Liver (tissue), 10 donors: ENCODE measurements at places on chromosomes 12 and 14. TPM values are rescaled to one million over a fixed set of nuclear protein-coding genes. Genes with fewer than 3 reads are reported as not detected.

DNA sequence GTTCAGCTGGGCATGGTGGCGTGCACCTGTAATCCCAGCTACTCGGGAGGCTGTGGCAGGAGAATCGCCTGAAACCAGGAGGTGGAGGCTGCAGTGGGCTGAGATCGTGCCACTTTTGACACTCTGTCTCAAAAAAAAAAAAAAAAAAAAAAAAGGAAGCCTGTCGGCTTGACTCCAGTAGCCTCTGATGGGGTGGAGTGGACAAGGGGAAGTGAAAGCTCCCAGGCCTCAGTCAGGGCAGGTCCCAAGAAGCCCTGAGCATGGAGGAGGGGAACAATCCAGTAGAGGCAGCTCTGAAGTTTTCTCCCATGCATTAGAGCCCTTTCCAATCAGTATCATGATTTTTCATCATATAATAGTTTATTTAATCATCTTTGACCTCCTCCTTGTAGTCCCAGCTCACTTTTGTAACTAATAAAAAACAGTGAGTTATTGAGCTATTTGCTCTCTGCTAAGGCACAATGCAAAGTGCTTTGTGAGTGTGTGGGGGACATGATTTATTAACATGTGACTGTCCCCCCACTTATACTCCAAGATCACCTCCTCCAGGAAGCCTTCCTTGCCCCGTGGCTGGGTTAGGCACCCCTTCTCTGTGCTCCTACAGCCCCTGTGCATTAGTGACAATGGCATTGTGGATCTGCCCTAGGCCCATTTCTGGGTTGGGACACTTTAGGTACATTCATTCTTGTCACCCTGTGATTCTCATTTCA, 4.7 kb upstream of the SSH1 start:
- DNase-seq = no peak

- no peak for DNase-seq
Observed at GRCh38 chr12:65355461-65355860, 77.0 kb downstream of the MSRB3 start.

DNA sequence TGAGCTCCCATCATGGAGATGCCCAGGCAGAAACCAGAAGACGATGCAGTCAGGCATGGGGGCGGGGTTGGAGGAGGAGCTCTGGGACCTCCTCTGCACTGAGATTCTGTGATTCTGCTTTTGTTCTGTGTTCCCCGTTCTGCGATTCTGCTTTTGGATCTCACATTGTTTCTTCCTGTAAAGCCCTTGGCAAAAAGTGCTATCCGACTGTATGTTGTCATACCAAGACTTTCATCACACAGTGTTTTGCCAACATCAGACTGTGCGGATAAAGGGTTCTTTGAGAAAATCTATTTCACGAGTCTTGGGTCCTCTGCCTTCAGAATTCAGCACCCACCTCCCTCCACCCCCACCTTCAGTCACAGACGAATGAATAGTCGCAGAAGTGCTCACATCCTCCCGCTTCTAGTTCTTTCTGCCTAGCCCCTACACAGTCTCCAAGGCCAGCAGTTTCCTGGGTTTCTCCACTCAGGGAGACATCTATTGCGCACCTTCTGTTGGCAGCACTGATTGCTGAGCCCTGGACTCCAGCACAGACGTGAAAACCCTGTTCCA, 24.7 kb upstream of the PWP1 start:
- no peak for DNase-seq

- no peak for DNase-seq
Observed at GRCh38 chr12:104909761-104910160, 48.3 kb downstream of the SLC41A2 start.

GRCh38 chr12:83123039-83123438, 436.3 kb downstream of the TMTC2 start:
- DNase-seq = no peak

DNA sequence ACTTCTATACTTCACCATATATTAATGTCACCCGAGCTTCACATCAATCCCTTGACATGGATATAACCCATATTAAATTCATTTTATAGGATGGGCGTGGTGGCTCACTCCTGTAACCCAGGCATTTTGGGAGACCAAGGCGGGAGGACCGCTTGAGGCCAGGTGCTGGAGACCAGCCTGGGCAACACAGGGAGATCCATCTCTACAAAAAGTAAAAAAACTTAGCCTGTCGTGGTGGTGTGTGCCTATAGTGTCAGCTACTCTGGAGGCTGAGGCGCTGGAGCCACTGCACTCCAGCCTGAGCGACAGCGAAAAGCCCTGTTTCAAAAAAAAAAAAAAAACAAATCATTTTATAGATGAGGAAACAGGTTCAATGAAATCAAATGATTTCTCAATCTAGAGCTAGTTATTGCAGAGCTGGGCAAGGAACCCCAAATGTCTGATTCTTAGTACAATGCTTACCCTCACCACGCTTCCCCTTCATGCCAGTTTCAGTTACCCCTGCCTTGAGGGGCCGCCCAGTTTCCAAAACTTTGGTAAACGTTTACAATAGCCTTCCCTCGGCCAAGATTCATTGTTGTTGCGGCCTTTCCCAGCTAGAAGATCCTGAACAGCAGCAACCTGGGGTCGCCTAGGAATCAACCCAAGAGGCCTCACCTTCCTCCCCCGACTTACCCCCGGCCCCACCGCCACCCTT, 751 bp downstream of the PSMB5 start:
- DNase-seq = no peak

- DNase-seq = no peak
Observed at GRCh38 chr12:50062728-50063460, 5.5 kb downstream of the ASIC1 start.

GRCh38 chr14:74649167-74649566, 37.1 kb upstream of the LTBP2 start:
- no peak for DNase-seq

DNA sequence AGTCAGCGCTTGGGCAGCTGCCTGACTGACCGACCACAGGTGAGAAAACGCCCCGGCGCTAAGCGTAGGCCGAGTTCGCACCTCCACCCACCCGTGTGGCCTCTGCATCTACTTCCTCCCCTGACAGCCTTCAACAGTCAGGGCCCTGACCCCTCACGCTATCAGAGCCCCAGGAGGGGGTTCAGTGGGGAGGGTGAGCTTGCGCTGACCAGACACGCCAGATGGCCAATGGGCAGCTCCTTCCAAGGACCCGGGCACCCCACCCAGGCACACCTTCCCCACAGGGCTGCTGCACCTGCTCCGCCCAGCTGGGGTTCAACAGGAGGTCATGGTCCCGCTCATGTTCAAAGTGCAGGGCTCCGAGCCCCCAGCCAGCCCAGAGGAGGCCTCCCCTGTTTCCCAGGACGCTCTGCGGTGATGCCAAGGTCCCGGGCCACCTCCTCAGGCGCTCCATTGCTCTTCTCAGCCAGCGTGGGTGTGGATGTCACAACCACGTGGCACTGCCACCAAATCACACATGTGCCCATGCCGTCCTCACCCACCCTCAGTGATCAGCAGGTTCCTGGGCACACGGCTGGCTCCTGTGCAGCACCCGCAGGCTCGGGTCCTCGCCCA, 48.7 kb upstream of the BCL11B start:
- DNase-seq = no peak

SERPINA9 gene
- total RNA-seq = not detected

RAPGEF3 gene
- 4.3 TPM for total RNA-seq

PTPRQ gene
- total RNA-seq = 0.05 TPM
